ENCODE measurements at places on chromosomes 11 and 22.

- peak; percentile 43 for DNase-seq
Measured at GRCh38 chr11:95849087-95849825, 59.0 kb downstream of the CEP57 start.

DNA sequence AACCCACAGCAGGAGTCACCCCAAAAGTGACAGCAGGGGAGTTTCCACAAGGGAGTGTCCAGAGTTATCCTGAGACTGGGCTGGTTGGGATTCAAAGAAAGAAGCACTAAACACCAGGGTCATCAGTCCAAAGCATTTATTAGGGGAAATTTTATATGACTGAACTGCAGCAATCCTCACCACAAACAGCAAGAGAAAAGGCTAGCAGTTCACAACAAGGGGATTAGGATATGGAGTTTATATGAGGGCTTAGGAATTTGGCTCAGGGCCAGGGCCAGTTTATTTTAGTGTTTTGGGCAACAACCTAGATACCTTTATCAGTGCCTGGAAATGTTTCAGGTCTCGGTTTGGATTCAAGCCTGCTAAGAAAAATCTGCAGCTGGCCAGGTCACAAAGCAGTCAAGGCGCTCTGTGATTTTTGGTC is 4.6 kb upstream of the TMEM126A start:
- no peak for DNase-seq

GRCh38 chr11:129968591-129969419 is 33.8 kb downstream of the PRDM10 start:
- no peak for DNase-seq

DNA sequence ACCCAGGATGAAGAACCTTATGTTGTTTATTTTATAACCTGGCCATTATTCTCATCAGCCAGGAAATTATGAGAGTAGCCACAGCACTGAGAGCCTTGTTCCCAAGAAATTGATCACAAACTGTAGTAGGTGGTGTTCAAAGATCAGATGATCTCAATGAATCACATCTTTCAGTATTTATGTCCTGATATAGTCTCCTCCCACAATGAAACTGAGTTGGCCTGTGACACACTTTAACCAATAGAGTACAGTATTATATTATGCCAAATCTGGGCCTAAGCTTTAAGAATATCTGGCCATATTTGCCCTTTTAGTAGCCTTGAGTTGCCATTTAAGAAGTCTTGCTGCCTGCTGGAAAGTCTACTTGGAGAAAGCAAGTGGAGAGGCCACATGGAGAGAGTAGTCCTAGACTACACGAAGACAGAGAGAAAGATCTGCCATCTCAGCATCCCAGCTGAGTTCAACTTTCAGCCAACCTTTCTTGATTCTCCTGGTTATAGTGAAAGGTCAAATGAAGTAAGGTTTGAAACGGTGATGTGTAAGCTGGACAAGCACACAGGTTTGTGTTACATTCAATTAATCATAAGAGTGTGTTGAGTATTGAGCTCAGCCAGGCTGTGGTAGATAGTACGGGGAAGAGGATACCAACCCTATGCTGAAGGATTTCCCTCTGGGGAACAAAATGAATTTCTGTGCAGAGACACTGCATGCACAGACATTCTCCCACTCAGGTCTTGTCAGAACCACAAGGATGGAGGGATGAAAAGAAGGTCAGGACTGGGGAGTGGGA is 561.8 kb downstream of the SOX6 start:
- DNase-seq, result no peak

- no peak for DNase-seq
Measured at GRCh38 chr11:299951-300735, 817 bp upstream of the IFITM5 start.

- DNase-seq, result no peak
Measured at GRCh38 chr22:39068033-39068785, 8.9 kb upstream of the APOBEC3G start.

DNA sequence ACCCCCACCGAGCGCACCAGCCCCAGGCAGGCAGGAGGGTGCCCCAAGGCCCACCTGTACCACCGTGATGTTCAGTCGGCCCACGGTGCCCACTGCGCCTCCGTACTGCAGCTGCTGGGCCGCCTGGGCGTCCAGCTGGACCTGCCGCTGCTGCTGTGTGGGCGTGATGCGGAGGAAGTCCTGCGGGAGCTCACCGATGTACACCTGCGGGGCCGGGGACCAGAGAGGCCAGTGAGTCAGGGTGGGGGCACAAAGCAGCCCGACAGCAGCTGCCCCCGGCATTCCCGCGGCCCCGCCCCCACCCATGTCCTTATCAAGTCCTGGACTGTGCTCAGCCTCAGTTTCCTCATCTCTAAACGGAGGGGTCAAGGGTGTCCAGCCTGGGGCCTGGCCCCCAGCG is 13.8 kb downstream of the TOLLIP start:
- DNase-seq, result peak; percentile 44

DNA sequence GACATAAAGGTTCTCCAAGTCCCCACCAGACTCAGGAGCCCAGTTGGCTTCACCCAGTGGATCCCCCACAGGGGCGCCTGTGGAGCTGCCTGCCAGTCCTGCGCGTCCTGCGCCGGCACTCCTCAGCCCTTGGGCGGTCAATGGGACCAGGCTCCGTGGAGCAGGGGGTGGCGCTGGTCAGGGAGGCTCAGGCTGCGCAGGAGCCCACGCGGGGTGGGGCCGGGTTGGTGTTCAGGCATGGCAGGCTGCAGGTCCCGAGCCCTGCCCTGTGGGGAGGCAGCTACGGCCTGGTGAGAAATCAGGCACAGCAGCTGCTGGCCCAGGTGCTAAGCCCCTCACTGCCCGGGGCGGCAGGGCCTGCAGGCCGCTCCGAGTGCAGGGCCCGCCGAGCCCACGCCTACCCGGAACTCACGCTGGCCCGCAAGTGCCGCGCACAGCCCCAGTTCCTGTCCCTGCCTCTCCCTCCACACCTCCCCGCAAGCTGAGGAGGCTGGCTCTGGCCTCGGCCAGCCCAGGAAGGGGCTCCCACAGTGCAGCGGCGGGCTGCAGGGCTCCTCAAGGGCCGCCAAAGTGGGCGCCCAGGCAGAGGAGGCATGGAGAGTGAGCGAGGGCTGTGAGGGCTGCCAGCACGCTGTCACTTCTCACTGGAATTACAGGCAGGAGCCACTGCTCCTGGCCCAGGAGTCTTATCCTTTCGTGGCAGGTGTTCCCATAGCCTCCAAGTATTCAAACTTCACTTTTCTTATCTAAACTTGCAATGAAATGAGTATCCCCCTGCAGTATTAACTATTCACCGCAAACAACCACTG is 22.8 kb upstream of the ZBTB44 start:
- DNase-seq, result no peak

GRCh38 chr11:75203138-75203537 is 37.4 kb upstream of the TPBGL start:
- DNase-seq, result no peak

- DNase-seq, result no peak
Measured at GRCh38 chr11:11514246-11514645, 107.6 kb downstream of the GALNT18 start.

- DNase-seq, result no peak
Measured at GRCh38 chr11:72972496-72973128, 158.4 kb downstream of the ATG16L2 start.

GRCh38 chr11:102430158-102430836 is 22.3 kb downstream of the TMEM123 start:
- DNase-seq, result no peak

DNA sequence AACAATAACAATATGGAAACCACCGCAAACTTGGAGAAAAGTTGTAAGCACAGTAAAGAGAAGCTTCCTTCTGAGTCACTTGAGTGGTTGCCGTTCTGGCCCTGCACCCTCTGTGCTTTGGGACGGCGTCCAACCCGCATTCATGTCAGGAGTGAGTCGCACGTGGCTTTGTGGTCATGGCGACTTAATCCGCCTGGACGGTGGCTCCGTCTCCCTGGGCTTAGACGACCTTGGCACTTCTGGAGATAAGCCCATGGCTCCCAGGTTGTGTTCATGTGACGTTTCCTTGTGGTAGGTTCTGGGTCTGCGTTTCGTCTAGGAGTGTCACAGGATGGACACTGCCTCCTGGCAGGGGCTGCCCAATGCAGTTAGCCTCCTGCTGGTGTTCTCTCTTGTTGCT is 40.5 kb downstream of the TPCN2 start:
- no peak for DNase-seq

DNA sequence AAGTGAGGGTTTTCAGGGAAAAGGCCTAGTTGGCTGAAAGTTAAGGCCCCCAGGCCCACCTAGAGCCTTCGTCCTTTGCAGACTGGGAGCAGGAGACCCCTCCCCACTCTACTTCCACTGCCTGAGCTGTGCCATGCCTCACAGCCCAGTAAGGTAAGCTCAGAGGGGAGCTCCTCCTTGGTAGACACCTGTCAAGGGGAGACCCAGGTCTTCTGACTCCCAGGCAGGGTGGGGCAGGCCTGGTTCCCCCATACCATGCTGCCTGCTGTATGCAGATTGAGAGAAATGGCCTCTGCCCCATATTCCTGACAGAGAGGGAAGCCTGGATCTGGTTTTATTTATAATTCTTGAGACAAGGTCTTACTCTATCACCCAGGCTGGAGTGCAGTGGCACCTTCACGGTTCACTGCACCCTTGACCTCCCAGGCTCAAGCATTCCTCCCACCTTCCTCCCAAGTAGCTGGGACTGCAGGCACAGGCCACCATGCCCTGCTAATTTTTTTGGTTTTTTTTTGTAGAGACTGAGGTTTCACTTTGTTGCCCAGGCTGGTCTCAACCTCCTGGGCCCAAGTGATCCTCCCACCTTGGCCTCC is 697 bp downstream of the RAB36 start:
- no peak for DNase-seq

- DNase-seq, result peak; percentile 45
Measured at GRCh38 chr11:69002570-69003231, 10.3 kb downstream of the MRGPRF start.

GRCh38 chr11:21429401-21429800 is 760.0 kb downstream of the NELL1 start:
- no peak for DNase-seq

DNA sequence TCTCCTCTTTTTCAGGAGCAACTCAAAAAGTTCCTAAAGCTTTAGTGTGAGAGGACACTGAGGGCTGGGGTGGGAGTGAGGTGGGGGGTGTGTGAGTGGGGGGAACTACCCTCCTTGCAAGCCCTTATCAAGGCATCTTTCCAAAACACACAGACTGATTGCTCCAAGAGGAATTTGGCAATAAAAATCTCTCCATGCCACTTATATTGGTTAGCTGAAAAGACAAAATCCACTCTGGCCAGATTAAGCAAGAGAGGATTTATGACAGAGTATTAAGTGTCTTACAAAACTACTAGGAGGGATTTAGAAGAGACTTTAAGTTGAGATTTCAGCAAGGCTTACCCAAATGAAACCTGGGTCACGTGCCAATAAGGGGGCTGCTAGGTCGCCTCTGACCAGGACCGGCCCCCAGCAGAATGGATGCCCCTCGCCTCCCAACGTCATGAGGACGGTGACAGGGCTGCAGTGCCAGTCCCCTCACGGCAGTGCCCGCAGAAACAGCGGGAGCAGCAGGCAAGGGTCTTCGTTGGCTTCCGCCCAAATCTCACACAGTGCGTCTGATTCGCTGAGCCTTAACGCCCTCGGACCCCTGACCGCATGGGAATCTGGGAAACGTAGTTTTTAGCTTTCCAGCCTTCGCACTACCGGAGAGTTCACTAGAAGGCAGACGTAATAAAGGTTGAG is 22.1 kb upstream of the CTR9 start:
- DNase-seq, result no peak

DNA sequence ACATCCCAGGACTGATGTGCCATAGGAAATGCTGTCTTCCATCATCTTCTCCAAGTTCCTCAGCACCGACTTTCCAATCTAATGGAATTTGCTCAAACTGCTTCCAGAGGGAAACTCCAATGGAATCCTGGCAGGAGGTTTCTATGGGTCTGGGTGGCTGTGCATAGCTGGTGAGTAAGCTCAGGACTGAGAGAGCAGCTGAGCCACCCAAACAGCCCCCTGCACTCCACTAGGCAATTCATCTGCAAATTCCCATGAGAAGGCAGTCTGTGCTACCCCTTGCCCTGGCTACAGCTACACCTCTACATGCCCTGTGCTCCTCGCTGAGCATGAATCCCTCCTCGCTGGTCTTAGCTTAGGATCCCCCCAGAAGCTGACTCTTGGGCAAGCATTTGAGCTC is 127.9 kb upstream of the CSNK2A3 start:
- no peak for DNase-seq

Data from breast epithelium (tissue), 4 donors.